Stomach (tissue), 19 donors: ENCODE measurements at places on chromosomes 4 and X.

DNA sequence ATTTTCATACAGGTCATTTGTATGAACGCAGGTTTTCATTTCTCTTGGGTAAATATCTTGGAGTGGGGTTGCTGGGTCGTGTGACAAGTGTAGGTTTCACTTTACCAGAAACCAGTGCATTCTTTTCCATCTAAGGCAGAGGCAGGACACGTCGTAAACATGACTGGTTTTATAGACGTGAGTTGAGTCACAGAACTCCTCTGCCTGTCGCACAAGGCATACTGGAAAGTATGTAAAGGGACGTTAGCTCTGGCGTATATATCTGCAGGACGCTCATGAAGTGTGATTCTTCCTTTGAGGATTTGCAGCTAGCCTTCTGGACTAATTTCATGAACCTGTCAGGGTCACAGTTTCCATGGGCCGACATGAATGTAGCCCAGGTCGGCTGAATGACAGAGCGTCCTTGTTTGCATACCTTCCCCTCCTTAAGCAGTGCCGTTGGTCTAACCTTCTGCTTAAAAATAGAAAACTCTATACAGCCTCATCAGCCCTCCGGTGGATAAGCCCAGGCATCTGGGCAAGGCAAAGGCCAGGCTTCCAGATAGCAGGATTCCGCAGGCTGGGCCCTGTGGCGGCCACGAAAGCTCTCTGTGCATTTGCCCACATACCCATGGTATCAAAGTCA is 106.0 kb downstream of the GPR143 start:
- no peak for DNase-seq

- DNase-seq, result no peak
Measured at GRCh38 chr4:34046580-34046979, 2197.7 kb downstream of the ARAP2 start.

- peak; percentile 63 for DNase-seq
Measured at GRCh38 chr4:100189820-100190642, at the start of gene DDIT4L. Gene DDIT4L (minus strand): TSS chr4:100190468. CDS start chr4:100189983, 485 bp downstream.

DNA sequence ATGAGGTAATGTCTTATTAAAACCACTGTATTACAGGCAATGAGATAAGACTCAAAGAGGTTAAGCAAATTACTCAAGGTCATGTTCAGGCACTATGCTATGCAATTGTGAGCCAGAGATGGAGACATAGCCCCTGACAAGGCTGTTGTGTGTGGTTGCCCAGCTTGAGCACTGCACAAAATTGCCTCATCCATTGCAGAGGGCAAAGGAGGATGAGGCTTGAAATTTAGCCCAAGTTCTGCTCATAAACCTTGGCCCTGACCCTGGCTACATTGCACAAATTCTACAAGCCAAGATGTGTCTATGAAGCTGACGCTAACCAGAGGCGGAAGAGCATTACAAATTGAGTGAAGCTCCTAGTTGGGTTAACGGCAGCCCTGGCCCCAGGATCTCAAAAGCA is 65.6 kb upstream of the PGM2 start:
- DNase-seq, result no peak

GRCh38 chr4:625631-626161 is 323 bp downstream of the PDE6B start:
- DNase-seq, result no peak

DNA sequence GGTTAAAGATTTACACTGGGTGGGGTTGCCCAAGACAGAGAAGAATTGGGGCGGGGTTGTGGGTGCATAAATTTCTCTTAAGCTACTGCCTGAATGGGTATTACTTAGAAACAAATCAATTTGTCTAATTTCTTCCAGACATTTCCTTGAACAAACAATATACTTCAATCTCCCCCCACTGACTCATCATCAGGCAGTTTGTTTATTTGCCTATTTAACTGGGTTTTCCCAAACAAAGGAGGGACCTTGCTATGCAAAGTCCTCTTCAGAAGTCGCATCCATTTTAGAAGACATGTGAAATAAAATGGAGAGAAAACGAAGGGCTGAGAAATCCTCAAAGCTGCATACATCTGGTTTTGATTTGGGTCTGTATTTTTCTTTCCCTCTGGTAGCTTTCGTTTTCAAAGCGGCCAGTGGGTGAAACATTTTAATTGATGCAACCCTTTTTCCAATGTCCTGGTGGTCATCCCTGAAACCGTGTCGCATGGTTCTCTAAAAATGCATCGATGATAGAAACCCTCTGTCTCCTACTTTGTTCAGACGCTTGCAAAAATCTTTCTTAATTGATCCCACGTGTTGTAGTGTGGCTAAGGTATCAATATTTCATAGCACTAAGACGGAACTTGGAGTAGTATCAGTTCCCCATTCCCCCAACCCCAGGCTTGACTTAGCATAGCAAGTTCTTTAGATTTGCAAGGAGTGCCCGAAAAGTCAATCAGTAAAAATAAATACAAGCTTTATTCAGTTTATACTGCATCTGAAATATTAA is 115.1 kb upstream of the MXRA5 start:
- DNase-seq, result no peak

DNA sequence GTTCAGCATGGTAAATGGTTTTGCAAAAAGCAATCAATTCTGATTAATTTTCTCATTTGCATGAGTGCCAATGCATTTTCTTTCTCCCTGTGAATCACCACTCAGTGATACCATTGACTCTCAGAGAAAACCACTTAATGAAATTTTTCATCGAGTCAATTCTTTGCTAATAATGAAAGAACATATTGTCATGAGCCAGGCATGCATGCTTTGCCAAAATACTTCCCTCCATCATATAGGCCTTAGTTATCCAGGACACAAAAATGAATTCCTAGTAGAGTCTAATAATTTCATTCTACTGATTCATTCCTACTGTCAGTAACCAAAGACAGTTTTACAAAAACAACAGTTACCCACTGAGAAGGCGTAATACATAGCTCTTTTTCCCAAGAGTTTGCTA is 680.0 kb downstream of the TRIML1 start:
- no peak for DNase-seq

GRCh38 chr4:161663844-161664243 is 500.0 kb downstream of the FSTL5 start:
- DNase-seq, result no peak

- DNase-seq, result no peak
Measured at GRCh38 chr4:76035141-76035540, 729 bp downstream of the CXCL11 start.

GRCh38 chr4:184310881-184311709 is 93.4 kb upstream of the ENPP6 start:
- peak; percentile 78 for DNase-seq

GRCh38 chrX:78168065-78168464 is 28.6 kb upstream of the TAF9B start:
- DNase-seq, result no peak

GRCh38 chr4:177163532-177163931 is 146.1 kb upstream of the NEIL3 start:
- DNase-seq, result no peak

DNA sequence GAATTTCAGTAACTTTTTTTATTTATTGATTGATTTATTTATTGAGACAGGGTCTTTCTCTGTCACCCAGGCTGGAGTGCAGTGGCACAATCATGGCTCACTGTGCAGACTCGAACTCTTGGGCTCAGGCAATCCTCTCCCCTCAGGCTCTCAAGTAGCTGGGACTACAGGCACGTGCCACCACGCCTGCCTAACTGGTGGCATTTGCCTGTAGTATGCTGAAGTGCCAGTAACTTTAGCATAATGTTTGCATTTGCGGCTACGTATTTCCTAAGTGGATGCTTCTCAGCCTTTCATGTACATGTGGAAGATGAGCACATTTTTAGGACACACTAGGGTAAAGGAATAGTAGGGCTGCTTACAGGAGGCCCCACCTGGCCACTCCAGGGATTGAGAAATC is 45.3 kb upstream of the ATXN3L start:
- DNase-seq, result no peak

- no peak for DNase-seq
Measured at GRCh38 chrX:112760697-112761096, 79.9 kb downstream of the AMOT start.

DNA sequence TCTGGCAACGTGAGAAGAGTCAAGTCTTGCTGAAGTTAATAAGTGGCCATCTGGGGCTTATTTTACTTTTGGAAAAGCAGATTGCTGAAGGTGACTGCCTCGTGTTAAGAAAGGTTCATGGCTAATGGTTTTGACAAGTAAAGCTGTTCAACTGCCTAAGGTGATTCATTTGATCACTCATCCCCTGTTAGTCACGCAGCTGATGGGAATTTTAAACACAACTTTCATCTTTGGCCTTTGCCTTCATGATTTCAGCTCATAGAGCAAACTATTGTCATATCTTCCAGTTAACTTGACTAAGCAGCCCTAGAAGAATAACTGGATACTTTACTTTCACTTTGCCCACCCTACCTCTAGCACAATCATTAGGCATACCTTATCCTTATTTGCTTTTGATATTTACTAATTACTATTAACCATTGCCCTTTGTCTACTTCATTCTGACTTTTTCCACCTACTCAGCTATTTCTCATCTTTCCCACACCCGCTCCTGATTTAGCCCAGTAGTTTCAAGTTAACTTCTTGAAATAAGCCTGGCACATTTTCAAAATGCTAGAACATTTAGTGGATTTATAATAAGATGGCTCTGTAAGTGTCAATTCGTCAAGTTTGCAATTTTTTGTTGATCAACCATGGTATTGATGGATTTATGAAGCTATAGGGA is 170.6 kb upstream of the S100G start:
- DNase-seq, result peak; percentile 8

DNA sequence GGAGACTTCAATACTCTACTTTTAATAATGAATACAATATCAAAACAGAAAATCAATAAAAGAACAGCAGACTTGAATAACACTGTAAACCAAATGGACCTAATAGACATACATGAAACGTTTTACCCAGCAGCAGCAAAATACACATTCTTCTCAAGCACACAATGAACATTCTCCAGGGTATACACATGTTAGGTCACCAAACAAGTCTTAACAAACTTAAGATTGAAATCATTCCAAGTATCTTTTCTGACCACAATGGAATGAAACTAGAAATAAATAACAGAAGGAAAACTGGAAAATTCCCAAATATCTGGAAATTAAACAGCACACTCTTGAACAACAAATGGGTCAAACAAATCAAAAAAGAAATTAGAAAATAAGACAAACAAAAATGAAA is 145.0 kb upstream of the CT83 start:
- no peak for DNase-seq

DNA sequence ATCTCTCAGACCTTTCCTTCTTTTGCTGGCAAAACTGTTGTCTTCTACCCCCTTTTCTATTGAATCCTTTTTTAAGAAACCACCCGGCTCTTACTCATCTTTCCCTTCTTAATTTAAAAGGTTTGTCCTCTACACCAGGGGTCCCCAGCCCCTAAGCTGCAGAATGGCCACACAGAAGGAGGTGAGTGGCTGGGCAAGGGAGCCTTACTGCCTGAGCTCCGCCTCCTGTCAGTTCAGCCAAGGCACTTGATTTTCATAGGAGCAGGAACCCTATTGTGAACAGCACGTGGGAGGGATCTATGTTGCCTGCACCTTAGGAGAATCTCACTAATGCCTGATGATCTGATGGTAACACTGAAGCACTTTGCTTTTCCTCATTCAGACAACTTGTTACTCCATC is 726.3 kb upstream of the INTU start:
- no peak for DNase-seq

- DNase-seq, result no peak
Measured at GRCh38 chr4:152195888-152196287, 340.0 kb downstream of the FBXW7 start.

DNA sequence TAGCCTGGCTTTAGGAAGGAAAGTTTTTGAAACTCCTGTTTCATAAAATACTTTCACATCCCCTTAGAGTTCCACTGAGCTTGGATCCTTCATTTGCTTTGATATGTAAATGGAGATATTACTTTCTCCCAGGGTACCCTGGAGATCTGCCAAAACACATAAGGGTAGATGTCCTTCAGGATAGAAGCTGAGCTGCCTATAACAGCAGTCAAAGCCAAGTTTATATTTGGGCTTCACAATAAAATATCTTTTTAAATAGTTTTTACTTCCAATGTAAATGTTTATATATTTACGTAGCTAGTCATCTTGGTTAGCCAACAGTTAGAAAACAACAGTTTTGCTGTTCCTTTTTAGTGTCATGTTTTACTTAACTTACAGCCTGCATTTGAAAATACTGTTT is 742.3 kb upstream of the POU3F4 start:
- DNase-seq, result no peak

DNA sequence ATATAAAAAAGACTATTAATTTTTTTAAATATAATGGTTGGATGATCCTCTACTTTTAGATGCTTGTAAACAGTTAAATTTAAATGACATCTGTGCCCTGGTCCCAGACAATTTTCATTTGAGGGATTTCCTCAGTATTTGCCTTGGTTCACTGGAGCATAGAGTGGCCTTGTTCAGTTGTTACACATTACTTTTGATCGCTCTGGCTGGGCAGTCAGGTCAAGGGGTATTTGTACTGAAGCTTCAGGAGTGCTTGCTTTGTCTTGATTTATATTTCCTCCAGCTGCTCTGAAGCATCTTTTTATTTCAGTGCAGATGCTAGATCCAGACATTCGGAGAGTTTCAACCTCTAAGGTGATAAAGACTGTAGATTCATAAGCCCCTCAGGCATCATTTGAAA is 50.0 kb downstream of the COMMD8 start:
- no peak for DNase-seq

- no peak for DNase-seq
Measured at GRCh38 chr4:95524184-95524583, 24.6 kb downstream of the UNC5C start.

- DNase-seq, result no peak
Measured at GRCh38 chr4:3417448-3417847, 24.3 kb upstream of the HGFAC start.
